ENCODE measurements at places on chromosomes 1 and 21.

DNA sequence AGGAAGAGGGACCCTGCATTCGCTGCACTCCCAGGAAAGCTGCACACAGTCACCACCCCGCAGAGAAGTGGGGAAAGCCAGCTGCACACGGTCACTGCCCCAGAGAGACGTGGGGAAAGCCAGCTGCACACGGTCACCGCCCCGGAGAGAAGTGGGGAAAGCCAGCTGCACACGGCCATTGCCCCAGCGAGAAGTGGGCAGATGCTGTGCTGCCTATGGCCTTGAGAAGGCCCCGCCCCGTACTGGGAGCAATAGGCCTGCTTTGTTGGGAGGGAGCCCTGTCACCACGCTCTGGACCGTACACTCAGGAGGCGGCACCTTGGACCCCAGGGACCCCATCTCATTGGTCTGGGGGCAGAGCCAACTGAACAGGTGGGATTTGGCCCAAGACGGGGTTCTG lies 4.3 kb upstream of the GPR153 start:
- H3K4me1 ChIP-seq, result peaks cover 4% of the 10 kb centered on the region
- no peak overlapping the region for H3K4me3 ChIP-seq
- H3K27ac ChIP-seq, result no peak overlapping the region
- peaks cover 11% of the 10 kb centered on the region for H3K27me3 ChIP-seq
- DNase-seq, result no peak
- H3K36me3 ChIP-seq, result no peaks in the 10 kb centered on the region

DNA sequence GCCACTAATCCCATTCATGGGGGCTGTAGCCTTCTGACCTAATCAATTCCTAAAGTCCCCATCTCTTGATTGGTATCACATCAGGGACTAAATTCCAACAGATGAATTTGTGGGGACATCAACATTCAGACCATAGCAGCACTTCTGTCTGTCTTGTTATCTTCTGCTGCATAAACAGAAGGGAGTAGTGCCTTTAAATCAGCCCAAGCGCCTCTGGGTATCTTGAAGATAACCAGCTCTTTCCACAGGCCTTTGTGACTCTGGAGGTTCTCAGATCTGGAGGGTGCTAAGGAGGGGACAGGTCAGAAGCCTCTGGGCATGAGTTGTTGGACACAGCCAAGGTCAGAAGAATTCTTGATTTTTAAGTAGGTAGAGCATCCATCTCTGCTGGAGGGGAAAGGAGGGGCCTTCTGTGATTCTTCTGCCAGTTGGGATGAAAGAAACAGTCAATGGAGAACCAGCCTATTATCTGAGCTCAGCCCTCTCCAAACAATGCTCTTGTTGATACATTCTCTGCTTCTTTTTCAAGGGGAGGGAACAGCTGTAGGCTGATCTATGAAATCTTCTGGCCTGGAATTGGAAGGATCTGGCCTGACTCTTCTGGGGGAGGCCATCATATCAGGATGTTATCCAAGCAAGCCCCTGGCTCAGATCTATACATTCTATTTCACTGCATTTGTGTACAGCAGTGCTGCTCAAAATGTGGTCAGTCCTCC lies 31.3 kb upstream of the LRIG2 start:
- no peaks in the 10 kb centered on the region for H3K27me3 ChIP-seq
- H3K27ac ChIP-seq, result peak overlapping the region; percentile 89
- DNase-seq, result peak; percentile 86

DNA sequence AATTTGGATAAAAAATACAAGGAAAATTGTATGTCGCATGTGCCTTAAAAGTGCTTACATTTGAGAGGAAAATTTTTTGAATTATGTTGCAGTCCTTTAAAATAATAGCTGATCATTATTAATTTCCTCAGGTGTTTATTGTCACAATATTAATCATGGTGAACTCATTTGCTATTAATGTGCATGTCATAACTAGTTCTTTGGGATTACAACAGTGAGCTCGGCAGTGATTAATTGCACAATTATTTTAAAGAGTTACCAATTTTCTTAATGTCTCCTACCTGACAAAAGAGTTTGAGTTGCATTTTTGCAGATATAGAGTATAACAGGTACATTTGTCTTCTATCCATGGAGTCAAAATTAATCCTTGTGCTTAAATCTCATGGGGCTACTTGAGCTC lies 854.3 kb downstream of the BRINP3 start:
- no peaks in the 10 kb centered on the region for H3K27me3 ChIP-seq
- H3K36me3 ChIP-seq, result no peaks in the 10 kb centered on the region
- H3K27ac ChIP-seq, result no peak overlapping the region
- no peaks in the 10 kb centered on the region for H3K4me1 ChIP-seq

DNA sequence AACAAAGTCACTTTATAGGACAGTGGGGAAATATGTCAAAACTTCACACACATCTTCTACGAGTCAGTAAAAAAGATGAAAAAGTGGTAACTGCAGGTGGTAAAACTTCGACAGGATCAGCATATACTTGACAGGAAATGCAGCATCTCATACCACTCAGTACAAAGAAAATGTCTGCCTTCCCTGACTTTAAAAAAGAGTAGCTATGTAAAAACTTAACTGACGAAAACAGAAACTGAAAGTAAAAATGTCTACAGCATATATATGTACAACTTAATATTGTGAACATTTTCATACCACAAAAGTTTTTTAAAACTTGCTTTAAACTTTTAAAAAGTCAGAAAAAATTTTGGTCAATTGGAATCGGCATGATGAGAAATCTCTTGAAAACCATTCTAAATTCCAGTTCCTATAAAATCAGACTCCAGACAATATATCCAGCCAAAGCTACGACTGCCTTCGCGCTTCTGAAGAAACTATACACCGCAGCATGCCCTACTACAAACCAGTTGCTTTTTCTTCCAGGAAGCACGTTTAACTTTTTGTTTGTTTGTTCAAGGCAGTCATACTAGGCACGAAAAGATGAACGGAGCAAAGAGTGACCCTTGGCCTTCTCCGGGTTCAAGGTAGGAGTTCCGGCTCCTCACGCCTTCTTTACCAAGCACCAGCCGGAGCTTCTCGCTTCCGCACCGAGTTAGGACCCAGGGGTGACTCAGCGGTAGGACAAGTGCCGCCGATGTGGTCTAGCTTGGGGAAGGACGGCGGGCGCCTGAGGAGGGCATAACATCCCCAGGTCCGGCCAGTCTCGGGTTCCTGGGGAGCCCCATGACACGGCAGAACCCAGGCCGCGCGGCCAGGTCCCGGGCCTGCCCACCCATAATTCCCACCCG lies 612 bp downstream of the PSMA5 start:
- DNase-seq, result no peak
- H3K27ac ChIP-seq, result peak overlapping the region; percentile 14
- H3K36me3 ChIP-seq, result peaks cover 15% of the 10 kb centered on the region

DNA sequence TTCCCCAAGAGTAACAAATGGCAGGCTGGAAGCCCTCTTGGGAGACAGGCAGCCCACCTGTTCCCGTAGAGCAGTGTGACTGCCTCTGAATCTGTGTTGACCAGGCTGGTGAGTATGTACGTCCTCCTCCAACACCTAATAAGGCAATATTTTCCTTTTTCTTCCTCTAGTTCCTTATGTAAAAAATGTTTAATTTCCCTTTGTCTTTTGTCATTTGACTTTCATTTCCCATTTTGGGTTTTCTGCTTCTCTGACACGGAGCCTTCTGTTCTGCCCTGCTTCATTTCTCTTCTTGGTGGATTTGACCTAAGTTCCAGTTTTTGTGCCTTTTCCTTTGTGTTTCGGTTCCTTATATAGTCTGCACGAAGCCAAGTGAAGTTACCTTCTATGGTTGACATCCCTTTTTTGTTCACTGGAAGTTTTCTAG lies 65.8 kb upstream of the ATF3 start:
- no peaks in the 10 kb centered on the region for H3K36me3 ChIP-seq
- no peaks in the 10 kb centered on the region for H3K27me3 ChIP-seq
- no peak overlapping the region for H3K4me3 ChIP-seq
- DNase-seq, result no peak
- no peak overlapping the region for H3K27ac ChIP-seq
- no peaks in the 10 kb centered on the region for H3K4me1 ChIP-seq
